ENCODE measurements at places on chromosomes 1 and 21.

DNA sequence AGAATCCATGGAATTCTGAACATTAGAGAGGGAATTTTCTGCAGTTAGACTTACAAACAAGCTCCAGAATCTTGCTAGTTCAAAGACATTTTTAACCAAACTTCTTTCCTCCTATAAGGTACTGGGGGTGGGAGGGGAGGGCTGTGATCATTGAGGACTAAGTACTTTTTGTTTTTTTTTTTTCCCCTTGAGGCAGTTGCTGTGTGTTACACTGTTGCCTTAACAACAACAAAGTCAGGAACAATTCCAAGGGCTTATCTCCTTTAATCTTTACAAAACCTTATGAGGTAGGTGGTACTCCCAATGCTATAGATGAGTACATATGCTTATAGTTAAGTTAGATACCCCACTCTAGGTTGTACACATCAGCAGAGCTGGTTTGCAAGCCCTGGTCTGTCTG is 62.9 kb downstream of the PPP1R12B start:
- no peak for DNase-seq

DNA sequence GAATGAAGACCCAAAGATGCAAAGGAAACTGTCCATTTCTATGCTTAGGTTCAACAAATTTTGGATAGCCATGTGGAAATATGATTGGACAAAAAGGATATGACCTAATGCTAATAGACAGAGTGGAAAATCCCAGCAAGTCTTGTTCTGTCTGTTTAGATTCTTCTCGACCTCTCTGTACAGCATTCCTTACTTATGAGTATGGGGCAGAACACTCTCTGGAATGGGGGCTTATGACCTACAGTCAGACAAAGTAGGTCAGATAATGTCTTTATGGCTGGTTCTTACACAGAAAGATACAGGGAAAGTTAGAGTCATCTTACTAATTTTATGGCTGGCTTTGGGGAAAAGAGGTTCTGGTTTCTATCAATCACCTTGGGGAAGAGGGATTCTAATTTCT is 2.8 kb downstream of the GCSAML start:
- no peak for DNase-seq

DNA sequence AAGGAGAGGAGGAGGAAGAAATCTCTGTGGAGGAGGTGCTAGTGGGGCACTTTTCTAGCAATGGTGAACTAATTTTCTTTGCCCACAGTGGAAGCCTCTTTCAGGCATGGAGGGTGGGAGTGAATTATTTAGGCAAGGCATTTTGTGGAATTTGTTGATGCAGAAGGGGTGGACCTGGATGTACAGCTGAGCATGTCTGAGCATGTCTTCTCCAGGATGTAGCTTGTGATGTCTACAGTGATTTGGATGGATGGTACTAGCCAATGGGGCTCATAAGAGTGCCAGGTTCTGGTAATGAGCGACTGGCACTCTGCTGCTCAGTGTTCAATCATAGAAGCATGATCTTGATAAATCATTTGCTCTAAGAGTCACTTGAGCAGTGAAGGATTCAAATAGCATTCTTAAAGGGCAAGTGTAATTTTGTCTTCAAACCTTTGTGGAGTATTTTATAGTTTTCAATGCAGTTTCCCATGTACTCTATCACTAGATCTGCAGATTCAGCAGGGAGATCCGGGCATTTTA is 153.9 kb upstream of the LMO4 start:
- DNase-seq = no peak

DNA sequence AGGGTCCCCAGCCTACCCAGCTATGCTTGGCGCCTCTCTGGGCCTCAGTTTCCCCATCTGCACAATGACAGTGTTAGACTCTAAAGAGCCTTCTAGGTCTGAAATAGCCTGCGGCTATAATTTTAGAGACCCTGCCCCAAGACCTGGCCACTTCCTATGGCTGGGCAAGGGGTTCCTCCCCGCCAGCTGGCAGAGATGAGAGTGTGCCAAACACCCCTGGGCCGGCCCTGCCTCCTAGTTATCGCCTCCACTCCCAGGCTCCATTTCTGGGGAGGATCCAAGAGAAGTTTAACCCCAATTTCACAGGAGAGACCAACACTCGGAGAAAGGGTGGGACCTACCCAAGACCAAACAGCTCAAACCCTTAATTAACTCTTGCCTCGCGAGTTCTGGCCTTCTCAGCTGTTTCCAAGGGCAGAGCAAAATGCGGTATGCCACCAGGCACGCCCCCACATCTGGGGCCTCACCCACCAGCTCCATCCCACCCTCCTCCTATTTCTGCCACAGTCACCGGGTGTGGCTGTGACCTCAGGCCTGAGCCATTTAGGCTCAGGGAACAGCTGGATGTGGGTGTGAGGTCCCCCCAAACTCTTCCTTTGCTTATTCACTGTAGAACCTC is 35.7 kb downstream of the TTC39A start:
- no peak for DNase-seq

DNA sequence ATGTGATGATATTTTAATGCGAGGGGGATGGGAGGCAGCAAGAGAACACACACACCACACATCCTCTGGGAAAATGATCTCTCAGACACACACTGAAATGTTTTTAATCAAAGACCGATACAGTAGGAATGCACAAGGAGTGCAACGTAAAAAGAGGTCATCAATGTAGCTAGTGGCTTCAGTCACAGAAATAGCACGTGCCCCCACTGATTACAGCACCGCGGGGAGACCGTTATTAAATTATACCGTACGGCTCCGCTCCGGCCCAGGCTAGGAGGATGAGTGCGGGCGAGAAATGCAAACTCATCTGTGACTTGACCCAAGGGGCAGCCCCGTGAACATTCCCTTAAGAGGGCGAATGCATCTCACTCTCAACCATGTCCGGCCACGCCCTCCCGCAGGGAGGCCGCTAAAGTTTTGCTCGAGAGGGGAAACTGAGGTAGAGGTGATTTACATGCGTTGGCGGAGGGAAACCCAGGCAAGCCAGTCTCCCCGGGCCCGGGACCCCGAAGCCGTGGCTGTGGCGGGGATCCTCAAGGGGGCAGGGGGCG is 552 bp downstream of the UBR4 start:
- peak; percentile 29 for DNase-seq

DNA sequence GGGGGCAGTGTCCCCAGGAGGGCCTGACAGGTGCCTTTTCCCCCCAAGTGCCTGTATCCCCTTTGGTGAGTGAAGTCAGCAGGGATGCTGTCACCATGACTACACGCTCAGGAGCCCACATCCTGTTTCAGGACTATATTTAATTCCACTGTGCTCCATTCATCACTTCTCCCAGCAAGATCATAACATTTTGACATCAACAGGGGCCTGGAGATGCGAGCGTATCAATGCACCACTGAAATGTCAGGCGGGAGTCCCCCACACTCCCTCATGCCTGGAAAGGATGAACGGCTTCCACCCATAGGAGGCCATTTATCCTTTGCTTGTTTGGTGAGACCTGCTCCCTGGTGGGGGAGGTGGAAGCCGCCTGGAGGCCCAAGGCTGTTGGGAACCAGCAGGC is 119.1 kb downstream of the PTPRU start:
- no peak for DNase-seq

GRCh38 chr1:119332622-119333021 is 36.0 kb upstream of the HAO2 start:
- no peak for DNase-seq

- no peak for DNase-seq
These were observed 282.2 kb downstream of the ZNF648 start for GRCh38 chr1:181779343-181779742.

GRCh38 chr1:247185667-247186066 is 13.8 kb upstream of the ZNF124 start:
- DNase-seq = no peak

DNA sequence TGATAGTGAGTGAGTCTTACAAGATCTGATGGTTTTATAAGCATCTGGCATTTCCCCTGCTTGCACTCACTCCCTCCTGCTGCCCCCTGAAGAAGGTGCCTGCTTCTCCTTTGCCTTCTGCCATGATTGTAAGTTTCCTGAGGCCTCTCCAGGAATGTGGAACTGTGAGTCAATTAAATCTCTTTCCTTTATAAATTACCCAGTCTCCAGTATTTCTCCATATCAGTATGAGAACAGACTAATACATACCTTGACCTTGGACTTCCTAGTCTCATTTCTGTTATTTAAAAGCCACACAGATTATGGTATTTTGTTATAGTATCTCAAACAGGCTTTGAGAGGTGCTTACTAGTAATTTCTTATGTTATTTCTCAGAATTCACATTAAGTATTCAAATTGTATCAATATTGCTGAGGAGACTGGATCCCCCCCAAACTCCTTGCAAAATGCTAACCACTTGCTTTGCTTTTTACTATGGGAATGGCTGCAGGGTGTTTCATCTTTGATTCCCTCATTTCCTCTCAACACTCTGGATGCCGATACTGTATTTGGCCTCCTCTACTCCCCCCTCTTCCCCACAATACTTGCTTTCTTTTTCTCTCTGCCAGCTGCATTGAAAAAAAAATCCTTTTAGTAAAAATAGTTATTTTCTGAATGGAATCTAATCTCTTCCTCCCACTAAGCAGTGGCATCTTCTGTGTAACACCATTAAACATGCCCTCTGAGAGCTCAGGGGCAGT is 96.9 kb upstream of the WLS start:
- no peak for DNase-seq

DNA sequence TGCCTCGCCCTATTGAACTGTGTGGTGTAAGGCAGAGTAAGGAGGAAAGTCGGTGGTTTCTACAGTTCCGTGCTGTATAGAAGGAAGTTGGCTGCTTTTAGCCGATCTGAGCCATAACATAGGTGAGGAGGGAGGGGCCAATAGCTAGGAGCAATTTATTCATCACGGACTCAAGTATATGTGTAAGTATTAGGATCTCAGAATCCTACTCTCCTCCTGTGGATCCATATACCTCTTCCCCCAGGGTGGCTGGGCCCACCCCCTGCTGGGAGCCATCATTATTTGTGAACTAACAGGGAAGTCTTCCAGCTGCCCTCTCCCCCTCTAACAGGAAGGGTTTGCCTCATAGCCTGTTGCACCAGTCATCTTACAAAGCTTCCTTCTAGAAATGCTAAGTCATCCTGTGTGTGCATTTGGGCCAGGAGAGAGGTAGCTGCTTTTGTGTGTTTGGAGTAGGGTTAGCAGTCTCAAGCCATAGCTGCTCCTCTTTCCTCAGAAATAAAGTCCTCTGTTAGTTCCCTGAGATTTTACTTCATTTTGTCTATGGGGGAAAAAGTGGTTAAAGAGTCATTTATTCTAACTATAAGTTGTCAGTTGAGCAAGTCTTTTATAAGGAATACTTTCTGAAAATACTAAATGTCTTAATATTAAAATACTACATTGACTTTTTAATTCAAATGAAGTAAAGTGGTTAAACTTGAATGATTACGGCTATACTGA is 14.9 kb upstream of the CENPS start:
- peak; percentile 3 for DNase-seq

- no peak for DNase-seq
These were observed 37.3 kb downstream of the C1orf21 start for GRCh38 chr1:184424157-184424556.

GRCh38 chr21:29343519-29343918 is 44.8 kb downstream of the BACH1 start:
- no peak for DNase-seq

GRCh38 chr1:192224396-192224795 is 66.1 kb downstream of the RGS18 start:
- DNase-seq = no peak

DNA sequence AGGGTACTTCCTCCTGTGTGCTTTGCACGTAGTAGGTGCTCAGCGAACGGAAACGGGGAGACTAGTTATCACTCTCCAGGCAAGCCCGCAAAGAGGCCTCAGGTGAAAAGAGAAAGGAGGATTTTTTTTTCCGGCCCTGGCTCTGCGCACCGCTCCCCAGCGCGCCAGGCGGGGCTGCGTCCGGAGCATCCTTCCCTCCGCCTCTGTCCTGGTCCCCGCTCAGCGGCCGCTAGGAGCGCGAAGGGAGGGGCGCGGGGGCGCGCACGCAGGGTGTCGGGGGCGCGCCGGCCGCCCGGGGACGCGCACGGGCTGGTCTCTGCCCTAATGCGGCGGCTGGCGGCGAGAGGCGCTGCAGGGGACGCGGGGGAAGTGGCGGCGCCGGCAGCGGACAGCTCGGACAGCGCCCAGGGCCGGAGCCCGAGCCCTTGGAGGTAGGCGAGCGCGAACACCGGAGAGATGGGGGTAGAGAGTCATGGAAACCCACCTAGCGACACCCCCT is 42.3 kb upstream of the NFASC start:
- peak; percentile 85 for DNase-seq

- no peak for DNase-seq
These were observed 491.1 kb downstream of the BRINP3 start for GRCh38 chr1:189986516-189986915.

DNA sequence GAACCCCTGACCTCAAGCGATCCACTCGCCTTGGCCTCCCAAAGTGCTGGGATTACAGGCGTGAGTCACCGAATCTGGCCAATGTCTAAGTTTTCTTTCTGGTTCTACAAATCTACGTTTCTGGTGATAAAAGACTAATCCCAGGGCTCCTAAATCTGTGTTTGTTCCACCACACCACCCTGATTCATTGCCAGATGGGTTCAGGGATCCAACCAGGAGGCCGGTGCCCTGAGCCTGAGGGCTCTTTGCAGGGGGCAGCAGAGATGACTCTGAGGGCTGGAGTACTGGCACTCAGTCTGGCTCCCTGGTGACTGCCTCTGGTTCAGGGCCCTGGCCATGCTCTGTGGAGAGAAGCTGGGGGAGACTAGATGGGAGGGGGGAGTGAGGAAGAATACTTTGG is 10.5 kb upstream of the OPRD1 start:
- DNase-seq = no peak

GRCh38 chr1:203202431-203203245 is 16.1 kb upstream of the CHI3L1 start:
- DNase-seq = no peak

GRCh38 chr1:14508613-14509012 is 89.9 kb upstream of the KAZN start:
- DNase-seq = no peak

DNA sequence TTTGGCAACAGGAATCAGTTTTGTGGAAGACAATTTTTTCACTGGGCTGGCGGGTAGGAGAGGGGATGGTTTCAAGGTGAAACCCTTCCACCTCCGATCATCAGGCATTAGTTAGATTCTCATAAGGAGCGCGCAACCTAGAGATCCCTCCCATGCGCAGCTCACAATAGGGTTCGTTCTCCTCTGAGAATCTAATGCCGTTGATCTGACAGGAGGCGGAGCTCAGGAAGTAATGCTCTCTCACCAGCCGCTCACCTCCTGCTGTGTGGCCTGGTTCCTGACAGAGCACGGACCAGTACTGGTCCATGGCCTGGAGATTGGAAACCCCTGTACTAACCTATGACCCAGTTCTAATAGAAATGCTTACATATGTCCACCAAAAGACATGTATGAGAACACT is 96.6 kb upstream of the KIAA1614 start:
- no peak for DNase-seq

GRCh38 chr1:147630447-147630846 is 39.9 kb downstream of the ACP6 start:
- no peak for DNase-seq

GRCh38 chr1:151504252-151504651 is 6.9 kb upstream of the CGN start:
- no peak for DNase-seq

- no peak for DNase-seq
These were observed 15.2 kb downstream of the TINAGL1 start for GRCh38 chr1:31591425-31592093.

- no peak for DNase-seq
These were observed 425.1 kb upstream of the ADAMTS5 start for GRCh38 chr21:27391990-27392389.

Measured in C1 segment of cervical spinal cord (tissue), 14 donors.